ENCODE measurements at places on chromosomes 1 and 21.

GRCh38 chr21:29242201-29242600, 56.5 kb upstream of the BACH1 start:
- DNase-seq: no peak

DNA sequence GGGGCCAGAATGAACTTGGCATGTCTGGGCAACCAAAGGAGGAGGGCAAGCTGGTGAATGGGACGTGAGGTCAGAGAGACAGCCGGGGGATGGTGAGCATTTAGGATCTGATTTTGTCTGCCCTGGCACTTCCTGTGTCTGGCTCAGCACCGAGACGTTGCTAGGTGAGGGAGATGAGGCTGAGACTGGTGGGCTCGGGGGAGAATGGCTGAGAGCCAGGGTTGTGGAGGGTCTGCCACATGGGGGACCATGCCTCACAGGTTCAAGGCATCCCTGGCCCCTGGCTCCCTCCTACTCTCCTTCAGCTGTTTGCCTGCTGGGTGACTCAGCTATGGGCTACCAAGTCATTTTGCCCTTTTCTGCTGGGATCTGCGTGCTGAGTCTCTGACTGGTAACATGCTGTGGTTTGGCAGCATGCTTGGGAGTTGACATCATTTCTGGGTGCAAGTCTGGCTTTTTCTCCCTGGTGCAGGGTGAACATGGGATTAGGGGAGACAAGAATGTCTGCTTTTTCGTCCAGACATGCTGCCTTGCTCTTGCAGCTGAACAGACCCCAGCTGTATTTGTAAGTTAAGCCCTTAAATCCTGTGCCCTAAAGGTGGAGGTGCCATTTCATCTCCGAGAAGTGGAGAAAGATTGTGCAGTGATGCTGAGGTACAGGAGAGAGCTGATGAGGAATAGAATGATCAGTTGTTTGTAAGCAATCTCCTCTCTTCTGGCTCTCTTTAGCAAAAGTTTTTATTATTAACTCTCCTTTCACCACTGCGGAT, 17.6 kb downstream of the GALNT2 start:
- peak; percentile 45 for DNase-seq

GRCh38 chr21:39079617-39080016, 103.6 kb downstream of the PSMG1 start:
- DNase-seq: no peak

DNA sequence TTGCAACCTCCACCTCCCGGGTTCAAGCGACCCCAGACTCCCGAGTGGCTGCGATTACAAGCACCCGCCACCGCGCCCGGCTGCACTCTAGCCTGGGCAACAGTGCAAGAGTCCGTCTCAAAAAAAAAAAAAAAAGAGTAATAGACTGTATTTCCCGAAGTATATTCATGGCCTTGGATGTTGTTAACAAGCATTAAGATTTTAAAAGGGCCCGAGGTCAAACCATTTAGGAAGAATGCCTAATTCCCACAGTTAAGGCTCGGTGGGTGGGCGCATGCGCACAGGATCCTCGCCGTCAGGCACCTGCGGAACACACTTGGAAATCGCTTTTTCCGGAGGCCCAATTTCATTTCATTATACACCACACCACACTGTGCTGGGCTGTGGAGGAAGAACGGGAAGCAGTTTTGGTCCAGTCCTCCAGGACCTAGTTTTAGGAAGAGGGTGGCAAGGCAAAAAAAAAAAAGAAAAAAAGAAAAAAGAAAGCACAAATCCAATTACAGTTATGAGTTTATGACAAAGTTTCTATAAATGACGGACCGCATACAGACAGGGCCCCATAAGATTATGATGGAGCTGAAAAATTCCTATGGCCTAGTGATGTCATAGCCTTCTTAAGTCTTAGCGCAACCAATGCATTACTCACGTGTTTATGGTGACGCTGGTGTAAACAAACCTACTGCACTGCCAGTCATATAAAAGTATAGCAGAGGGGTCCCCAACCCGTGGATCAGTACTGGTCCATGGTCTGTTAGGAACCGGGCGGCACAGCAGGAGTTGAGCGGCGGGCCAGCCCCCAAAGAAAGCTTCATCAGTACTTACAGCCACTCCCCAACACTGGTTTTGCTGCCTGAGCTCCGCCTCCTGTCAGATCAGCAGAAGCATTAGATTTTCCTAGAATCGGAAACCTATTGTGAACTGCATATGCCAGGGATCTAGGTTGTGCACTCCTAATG, 38.2 kb downstream of the H3-3A start:
- DNase-seq: peak; percentile 26

DNA sequence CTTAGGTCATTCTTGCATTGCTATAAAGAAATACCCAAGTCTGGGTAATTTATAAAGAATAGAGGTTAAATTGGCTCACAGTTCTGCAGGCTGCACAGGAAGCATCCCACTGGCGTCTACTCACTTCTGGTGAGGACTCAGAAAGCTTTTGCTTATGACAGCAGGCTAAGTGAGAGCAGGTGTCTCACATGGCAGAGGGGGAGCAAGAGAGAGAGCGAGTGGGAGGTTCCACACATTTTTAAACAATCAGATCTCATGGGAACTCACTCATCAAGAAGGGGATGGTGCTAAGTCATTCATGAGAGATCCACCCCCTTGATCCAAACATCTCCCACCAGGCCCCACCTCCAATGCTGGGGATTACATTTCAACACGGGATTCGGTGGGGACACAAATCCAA, 13.6 kb upstream of the RGS4 start:
- DNase-seq: no peak

DNA sequence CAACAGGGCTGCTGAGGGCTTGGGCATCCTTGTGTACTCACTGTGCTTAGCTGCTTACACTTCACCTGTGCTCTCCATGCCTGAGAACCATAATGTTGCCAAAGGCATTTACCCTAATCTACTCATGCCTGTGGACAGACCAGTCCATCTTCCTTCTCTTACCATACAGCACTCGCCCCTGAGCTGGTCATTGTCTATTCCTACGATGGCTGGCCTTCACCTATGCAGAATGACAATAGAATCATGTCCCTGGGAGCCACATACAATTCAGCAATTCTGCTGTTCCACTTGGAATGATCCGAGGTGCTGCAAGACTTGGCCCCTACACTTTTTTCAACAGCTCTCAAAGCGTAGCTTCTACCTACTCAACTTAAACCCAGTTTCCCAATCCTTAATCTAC, 96.5 kb downstream of the PAPPA2 start:
- no peak for DNase-seq

- DNase-seq: no peak
These were observed 416.2 kb upstream of the ADGRL4 start for GRCh38 chr1:79422726-79423125.

DNA sequence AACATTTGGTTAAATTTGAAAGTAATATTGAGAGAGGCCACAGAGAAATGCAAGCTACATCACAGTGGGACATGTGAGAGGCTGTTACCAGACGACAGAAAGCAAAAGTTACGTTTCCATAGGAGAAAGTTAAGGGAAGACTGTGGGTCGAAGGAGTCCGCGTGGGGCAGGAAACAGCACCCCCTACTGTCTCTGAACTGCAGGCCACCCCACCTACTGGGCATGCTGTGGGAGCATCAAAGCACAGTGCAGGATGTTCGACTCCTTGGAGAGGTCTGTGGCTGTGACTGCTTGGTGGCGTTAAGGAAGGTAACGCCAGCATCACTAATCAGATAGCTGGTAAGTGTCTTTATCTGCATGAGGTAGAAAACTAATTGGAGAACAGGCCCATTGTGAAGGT, 123.9 kb downstream of the PTBP2 start:
- peak; percentile 41 for DNase-seq

DNA sequence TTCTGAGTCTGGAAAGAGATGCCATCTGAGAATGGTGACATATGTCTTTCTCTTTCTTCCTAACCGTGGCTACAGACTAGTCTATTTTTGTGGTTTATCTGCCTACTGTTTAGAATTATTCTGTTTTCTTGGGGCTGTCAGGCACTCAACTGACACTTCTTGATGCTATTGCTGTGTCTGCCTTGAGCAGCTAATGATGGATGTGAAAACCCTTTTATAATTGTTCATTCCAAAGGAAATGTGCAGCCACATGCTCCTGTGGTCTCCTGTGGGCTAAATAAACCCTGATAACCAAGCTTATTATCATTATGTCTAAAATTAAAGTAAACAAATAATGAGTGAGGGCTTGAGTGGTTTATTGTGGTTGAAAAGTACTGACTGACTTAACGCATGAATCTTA, 52.7 kb upstream of the CXADR start:
- DNase-seq: no peak

DNA sequence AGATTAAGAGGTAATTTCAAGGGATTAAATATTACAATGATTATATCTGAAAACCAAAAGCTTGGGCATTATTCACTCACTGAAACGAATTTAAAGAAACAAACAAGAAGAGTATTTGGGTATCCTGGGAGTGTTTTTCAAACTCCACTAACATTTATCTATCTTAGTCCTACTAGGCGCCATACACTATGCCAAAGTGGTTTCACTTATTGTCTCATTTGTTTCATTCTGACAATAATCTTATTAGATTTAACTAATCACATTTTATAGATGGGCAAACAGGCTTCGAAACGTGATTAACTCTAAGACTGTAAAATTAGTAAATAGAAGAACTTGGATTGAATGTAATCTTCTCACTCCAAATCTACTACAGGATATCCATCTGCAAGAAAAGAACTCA, 25.4 kb downstream of the ASH1L start:
- no peak for DNase-seq

- no peak for DNase-seq
These were observed 22.0 kb downstream of the SUCO start for GRCh38 chr1:172554915-172555314.

- peak; percentile 31 for DNase-seq
These were observed 4.8 kb downstream of the RCAN3 start for GRCh38 chr1:24507405-24507804.

DNA sequence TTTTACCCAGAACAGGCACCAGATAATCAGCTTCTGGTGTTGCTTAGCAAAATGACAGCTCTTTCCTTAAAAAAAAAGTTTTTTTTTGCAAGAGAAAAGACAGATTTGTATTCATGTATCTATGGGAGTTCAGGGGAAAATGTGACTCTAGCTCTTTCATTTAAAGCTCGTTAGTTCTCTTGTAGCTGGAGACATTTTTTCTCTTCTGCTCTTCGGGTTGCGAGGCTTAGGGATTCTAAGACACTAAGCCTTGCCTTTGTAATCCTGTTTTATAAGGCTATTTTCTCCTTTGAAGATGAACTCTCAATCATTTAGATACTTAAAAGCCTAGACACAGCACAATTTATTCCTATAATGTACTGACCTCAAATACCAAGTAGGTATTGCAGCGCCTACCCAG, 40.3 kb upstream of the EDARADD start:
- DNase-seq: no peak

GRCh38 chr1:50858761-50859160, 101.3 kb downstream of the FAF1 start:
- no peak for DNase-seq

DNA sequence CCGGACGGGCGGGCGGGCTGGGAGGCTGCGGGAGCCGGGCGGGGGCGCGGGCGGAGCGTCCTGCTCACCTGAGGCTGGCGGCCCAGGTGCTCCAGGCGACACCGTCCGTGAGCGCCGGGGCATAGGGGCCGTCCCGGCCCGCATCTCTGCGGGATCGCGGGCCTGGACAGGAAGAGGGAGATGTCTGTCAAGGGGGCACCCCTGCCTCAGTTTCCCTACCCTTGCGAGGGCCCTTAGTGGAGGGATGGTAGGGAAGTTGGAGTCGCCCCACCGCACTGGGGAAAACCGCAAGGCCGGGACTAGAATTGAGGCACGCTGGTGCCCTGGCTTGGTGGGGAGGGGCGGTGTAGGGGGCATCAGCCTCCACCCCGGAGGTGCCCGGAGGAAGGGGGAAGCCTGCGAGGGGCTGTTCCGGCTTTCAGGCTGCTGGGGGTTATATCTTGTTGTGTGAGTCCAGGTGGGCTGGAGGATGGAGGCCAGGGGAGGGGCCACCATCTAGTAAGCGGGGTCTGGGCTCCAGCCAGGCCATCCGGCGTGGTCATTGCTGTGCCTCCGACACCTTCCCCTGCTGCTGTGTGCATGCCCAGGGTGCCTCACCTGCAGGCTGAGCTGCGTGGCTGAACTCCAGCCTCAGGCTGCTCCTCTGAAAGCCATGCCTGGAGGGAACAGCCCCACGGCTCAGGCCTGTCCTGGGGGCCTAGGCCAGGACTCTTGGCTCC, 580 bp downstream of the VWA1 start:
- DNase-seq: no peak

DNA sequence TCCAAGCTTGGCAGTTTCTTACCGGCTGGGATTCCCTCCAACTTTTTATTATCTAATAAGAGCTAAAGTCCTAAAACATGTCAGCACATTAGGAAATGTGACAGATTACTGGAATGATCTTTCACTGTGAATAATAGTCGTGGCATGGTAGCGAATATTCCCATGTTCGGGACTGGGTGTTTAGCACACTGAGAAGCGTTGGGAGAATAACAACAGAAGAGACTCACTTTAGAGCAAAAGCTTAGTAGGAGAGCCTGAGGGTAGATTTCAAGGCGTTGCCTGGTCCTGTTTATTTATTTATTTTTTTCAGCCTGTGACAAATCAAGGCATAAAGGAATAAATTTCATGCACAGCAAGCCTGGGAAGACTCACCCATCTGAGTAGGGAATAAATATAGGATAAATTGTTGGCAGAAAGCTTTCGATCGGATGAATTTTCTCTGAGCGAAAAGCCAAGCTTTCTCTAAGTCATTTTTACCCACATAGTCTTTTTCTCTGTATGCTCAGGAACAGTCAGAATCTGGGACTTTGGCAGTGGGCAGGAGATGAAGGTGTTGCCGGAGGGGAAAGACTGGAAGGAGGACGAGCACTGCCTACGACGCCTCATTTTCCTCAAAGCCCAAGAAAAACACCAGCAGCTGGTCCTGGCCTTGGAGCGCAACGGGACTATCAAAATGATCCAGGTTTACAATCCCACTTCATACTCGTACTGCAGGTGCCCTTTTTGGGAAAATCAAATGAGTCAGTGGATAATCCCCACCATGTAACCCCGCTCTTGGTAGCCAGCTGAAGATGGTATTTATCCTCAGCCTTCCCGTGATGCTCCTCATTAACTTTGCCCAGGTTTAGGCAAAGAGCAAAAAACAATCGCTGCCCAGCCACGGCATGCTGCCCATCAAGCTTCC, 97.2 kb downstream of the WDR64 start:
- no peak for DNase-seq

DNA sequence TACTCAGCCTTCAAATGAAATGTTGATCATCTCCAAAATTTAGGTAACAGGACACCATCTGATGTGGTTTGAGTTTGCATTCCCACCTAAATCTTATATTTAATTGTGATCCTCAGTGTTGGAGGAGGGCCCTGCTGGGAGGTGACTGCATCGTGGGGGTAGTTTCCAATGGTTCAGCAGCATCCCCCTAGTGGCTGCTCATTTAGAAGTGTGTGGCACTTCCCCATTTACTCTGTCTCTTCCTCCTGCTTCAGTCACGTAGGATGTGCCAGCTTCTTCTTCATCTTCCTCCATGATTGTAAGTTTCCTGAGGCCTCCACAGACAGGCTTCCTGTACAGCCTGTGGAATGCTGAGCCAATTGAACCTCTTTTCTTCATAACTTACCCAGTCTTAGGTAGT, 731.2 kb downstream of the USP25 start:
- no peak for DNase-seq

GRCh38 chr1:78950826-78951225, 55.7 kb downstream of the ADGRL4 start:
- no peak for DNase-seq

Data from CD4-positive, CD25-positive, alpha-beta regulatory T cell (primary cell).